ENCODE measurements at places on chromosomes 5 and 9.

DNA sequence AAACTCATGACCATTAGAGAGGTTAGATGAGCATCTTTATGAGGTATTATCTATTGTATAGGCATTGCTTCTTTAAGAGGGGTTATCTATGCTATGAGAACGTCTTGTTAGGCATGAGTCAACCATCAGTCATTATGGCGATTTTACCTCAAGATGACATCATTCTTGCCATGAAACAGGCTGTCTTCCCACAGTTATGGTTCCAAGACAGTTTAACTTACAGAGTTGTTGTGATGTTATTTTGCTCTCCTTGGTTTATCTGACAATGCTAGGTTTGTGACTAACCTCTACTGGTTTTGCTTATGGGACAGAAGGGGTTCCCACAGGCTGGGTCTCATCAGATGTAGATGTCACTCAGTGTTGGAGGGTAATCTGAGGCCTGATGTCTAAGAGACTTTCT is 1864.7 kb upstream of the ACO1 start:
- no peak for DNase-seq

DNA sequence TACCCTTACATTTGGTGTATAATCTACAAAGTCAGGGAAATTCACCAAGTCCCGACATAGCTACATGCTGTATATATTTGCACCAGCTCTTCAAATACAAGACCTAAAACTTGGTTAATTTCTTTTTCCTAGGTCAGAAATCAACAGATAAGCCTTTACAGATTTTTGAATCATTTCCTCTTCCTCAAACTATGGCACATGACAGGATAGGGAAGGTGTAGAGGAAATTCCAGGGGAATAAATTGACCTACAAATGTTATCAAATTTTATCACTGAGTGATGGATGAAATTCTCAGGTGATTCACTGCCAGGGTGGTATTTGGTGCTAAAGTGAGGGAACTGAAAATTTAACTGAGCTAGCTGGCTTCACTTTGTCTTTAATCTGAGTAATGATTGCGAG is 360.0 kb downstream of the BNC2 start:
- no peak for DNase-seq

DNA sequence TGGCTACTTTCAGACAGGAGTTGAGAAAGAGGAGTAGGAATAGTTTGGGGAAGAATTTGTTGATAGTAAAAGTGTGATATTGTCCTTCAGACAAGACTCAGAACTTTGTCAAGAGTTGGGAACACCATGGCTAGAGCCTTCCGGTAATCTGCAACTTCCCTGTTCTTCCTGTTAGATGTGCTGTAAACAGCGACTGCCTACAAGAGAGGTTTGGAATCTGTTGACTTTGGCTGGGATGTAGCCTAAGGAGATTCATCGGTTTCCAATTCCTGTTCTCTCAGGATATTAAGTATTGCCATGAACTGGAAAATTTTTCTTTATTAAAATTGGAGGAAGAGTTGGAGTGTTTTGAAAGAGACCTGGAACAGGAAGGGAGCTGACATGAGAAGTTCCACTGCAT is 43.9 kb downstream of the ARHGAP26 start:
- DNase-seq = no peak

DNA sequence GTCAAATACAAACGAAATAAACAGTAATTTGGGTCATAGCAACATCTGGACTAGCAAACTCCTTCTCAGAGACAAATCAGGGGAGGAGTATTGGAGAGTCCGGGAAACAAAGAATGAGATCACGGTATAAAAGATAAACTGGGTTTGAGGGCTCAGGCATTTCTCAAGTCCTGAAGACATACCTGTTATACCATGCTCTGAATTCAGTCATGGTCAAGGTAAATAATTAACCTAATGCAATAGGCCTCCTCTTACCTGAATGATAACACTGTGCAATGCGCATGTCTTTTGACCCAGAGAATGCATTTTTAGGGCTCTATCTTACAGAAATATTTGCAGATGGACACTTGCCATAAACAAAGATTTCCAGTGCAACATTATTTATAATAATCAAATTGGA is 31.9 kb upstream of the SPDL1 start:
- no peak for DNase-seq

GRCh38 chr9:6671416-6671815 is 25.9 kb upstream of the GLDC start:
- no peak for DNase-seq

DNA sequence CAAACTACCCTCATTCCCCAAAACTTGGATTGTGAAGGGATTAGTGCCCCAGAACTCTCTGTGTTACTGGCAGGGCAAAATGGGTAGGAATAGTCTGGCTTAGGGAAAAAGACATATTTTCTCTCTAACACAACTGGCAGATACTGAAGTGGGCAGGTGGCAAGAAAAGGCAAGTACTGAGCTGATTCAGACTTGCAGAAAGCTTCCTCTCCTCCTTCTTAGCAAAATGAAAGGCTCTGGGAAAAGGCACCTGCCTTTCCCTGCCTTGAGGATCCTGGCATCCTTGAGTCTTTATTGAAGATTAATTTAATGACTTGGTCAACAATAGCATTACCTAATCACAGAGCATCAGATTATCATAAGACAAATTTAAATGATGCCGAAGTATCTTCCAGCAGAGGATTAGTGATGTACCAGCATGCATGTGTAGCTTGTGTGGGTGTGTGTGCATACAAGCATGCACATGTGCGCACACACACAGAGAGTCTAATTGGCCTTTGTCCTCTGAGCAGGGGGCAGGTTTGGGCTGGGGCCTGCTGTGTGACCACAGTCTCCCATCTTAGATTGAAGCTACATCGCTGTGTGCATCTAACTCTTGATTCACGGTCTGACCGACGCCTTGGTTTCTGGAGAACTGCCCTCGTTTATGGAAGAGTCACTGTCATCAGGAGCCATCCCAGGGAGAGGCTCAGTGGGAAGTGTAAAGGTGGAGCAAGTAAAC is 294.8 kb downstream of the AOPEP start:
- DNase-seq = no peak

DNA sequence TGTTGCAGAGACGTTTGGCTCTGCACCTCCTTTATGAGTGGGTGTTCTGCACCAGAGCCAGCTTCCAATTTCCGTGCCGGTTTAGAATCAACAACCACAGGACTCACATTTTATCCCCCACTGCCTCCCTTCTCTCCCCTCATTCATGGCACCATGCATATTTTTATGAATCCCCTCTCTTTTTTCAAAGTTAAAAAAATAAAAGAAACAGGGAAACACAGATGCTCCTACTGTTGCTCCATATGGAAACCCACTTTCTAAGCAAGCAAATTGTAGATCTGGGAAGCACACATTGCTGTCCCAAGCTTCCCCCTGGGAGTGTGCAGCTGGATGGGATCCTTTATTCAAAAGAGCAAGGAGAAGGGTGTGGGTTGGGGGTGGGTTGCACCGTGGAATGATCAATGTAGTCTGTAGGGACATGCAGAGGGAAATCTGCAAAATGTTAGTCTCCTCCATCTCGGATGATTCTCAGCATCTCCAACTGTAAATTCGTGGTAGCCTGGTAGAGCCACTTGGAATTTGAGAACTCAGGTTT is 410.0 kb upstream of the ADAMTSL1 start:
- no peak for DNase-seq

DNA sequence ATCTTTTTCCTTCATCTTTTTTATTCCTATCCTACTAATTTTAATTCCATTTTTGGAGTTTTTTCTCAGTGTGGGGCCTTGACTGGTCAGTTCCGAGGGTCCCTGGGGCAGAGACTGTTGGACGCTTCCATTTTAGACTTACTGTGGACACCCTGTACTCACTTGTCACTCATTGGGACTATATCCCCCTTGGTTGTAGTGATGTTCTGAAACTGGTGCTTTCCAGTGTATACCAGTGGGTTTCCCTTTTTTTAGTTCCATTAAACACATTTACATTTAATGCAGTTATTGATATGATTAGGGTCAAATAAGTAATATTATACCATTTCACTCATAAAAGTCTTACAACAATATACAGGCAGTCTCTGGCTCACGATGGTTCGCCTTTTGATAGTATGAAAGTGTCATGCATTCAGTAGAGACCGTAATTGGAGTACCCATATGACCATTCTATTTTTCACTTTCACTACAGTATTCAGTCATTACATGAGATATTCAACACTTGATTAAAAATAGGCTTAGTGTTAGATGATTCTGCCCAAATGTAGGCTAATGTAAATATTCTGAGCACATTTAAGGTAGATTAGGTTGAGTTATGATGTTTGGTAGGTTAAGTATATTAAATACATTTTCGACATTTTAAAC is 46.0 kb downstream of the CNOT6 start:
- no peak for DNase-seq

DNA sequence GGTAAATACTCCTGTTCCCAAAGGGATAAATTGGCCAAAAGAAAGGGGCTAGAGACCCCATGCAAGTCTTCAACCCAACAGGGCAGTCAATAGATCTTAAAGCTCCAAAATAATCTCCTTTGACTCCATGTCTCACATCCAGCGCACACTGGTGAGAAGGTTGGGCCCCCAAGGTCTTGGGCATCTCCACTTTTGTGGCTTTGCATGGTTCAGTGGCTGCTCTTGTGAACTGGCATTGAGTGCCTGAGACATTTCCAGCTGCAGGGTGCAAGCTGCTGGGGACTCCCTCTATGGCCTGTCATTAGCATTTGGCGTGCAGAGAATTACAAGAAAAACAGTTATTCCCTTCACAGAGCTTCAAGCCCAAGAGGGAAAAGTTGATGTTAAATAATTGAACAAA is 224.7 kb downstream of the MTRR start:
- DNase-seq = no peak

DNA sequence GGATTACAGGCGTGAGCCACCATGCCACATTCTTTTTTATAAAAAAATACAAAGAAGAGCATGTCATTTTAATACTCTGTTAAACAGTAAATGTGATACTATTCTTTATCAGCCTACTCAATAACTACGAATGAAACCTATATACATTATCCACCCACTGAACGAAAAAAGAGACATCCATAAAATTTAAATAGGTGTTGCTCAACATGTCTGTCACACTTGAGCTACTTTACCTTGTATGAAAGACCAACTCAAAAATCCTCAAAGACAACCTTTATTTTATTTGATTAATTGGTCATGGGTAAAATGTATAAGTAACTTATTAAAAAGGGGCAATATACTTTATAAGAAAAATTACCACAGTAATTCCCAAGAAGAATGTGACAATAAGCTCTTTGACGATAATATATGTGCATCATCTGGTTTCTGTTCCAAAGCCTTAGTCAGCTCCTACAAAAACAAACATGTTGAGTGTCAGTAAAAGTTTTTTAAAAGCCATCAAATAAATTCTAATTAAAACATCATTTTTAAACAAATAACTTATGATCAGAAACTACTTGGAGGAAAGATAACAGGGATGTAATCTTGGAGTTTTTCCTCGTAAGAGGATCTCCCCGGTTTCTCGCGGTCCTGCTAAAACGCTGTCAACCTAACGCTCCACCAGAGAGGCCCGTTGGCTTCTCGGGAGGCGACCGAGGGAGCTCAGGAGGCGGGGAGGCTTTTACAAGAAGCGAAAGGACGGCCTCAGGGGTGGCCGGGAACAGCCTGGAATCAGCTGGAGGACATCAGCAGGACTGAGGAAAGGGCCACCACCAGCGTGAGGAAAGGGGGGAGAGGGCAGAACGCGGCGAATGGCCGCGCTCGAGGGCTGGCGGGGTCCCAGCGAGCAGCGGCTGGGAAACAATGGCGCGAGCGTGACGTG is 13.5 kb upstream of the ANKRD18B start:
- no peak for DNase-seq

DNA sequence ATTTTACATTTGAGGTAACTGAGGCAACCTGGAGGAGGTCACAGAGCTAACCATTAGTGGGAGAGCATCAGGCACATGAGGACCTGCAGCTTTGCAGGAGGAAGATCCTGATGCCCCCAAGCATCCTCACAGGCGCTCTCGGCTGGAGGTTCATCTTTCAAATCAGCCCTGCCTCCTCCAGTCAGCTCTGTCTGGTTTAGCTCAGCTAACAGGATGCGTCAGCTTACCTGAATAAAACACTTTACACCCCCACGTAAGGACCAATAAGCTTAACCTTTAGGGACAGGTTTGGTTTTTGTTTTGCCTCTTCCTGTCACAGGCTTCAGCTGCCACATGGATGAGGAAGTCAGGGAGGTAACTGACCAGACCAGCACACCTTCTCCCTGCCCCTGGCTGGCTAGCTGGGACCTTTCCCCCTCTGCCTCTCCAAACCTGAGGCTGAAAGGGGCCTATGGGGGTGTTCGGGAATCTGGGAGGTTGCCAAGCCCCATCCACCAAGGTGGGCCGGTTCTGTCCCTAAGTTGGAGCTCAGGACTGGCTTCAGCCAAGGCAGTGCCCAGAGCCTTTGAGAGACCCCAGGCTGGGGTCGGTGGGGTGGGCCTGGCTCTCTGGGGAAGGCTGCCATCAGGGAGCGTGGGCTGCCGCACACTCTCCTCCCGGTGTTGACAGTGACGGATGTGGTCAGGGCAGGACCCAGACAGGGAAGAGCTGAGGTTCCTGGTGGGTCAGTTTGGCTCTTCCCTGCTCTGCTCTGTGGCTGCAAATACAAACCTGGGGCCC is 20.0 kb upstream of the FCN1 start:
- DNase-seq = no peak

GRCh38 chr9:18136354-18136994 is 337.5 kb upstream of the ADAMTSL1 start:
- DNase-seq = no peak

GRCh38 chr9:86893811-86894490 is 53.4 kb downstream of the GAS1 start:
- DNase-seq = no peak

GRCh38 chr9:14433351-14434157 is 119.6 kb upstream of the NFIB start:
- DNase-seq = no peak

- no peak for DNase-seq
Observed at GRCh38 chr5:79875230-79875629, 115.8 kb downstream of the MTX3 start.

GRCh38 chr9:10806868-10807267 is 194.1 kb upstream of the PTPRD start:
- no peak for DNase-seq

DNA sequence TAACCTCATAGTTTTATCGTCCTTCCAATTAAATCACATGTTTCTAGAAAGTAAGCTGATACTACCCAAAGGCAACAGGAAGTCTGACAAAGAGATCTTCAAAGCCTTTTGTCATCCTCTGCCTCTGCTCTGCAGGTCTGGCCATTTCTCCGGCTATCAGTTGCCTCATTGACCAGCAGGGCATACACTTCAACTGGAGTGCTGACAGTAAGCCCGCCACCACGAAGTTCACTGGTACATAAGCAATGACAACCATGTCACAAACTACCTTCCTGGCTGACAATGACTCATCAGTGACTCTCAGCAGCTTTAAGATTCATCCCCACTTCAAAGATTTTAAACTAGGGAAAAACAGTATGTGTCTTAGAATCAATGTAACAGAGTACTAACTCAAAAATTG is 20.6 kb downstream of the SPTLC1 start:
- DNase-seq = no peak

GRCh38 chr5:72455476-72455875 is 51.7 kb downstream of the ZNF366 start:
- no peak for DNase-seq

GRCh38 chr5:170576602-170577535 is 73.0 kb downstream of the KCNIP1 start:
- DNase-seq = no peak

Measured in stimulated activated CD8-positive, alpha-beta memory T cell treated with anti-CD3 and anti-CD28 coated beads, Interleukin-12 subunit alpha, Interleukin-12 subunit beta, amount 100 ng/mL, for 1 hour (primary cell).